ENCODE measurements at places on chromosomes 7 and 10.

GRCh38 chr10:59360605-59361405 is 1.5 kb downstream of the FAM13C start:
- DNase-seq, result peak; percentile 6

DNA sequence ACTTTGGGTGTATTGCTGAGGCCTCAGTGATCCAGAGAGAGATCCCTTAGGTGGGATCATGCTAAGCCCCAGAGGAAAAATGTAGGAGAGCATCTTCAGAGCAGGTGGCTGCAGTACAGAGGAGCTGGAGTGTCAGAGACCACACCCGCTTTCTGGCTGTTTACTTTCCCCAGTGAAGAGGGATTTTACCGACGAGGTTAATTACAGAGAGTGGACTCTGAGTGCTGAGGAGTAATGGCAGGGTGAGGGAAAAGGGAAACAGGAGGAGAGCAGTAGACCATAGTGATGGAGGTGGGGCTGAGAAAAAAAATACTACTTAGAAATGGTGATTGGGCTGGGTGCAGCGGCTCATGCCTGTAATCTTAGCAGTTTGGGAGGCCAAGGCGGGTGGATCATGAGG is 43.3 kb upstream of the HBP1 start:
- no peak for DNase-seq

GRCh38 chr7:20598459-20599309 is 16.8 kb upstream of the ABCB5 start:
- peak; percentile 53 for DNase-seq

DNA sequence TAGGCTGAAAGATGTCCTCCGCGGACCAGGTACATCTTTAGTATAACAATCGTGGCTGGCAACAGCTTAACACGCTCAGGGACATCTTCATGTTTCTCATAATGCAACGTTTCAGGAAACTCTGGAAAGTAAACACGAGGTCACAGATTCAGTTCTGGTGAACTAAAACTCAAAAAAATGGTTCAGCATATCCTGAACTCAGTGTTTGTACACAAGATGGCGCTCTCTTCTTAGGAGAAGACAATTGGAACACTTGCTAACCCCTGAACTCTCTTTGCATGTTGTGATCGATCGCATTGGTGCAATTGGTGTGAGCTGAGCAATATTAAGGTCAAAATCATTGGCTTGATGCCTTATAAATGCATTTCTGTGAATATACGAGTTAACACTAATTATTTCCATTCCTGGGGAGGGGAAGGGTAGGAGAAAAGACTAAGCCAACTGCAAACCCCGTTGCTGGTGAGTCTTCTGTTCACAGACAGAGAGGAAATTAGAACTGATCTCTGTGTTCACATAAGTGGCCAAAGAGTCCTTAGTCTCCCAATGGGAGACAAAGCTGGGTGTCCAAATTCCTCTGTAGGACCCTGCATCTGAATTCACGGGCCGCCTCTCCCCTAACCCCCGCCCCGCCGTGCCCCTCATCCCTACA is 52.6 kb upstream of the FAM180A start:
- DNase-seq, result peak; percentile 52

GRCh38 chr7:36972140-36972518 is 247.8 kb upstream of the AOAH start:
- no peak for DNase-seq

GRCh38 chr10:43166207-43166879 is 28.1 kb downstream of the CSGALNACT2 start:
- no peak for DNase-seq
